ENCODE measurements at places on chromosomes 4 and X.
A peak's percentile ranks its signal among the peaks of the same experiment; 100 is the strongest.

GRCh38 chr4:71713611-71714203 is 70.2 kb downstream of the GC start:
- DNase-seq = peak; percentile 43

DNA sequence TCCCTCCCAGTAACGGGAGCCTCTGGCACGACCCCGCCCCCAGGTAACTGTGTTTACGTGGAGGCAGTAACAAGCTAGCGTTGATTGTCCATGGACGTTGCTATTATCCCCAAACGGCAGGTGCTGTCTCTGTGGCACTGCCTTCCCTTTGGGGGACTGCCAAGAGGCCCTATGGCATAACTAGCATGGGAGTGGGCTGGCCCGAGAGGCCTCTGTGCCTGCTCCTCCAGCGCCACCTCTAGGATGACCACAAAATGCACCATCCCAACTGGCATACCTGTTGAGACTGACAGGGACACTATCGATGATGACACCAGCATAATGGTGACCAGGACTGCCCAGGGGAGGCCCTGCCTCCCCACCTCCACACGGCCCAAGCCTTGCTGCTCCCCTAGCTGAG is 1.5 kb downstream of the SRPK3 start:
- DNase-seq = peak; percentile 98

- DNase-seq = peak; percentile 56
These were observed 443.9 kb downstream of the KLHL4 start for GRCh38 chrX:87961471-87961870.

DNA sequence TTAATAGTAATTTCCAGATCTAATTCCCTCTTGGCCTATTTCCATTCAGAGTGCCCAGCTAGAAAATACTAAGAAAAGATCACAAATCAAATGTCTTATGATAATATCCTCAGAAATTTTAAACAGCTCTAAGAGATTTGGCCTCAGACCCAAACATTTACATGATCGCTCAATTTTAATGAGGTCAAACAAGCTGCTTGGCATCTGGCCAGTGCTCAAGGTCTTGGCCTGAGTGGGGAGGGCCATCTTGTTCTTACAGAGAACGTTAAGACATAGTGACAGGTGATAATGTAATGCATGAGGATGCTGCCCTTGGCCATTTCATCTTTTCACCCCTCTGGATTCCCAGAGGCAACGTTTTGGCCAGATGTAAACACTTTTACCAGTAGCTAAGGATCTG is 159.2 kb upstream of the SLC7A11 start:
- DNase-seq = peak; percentile 48

DNA sequence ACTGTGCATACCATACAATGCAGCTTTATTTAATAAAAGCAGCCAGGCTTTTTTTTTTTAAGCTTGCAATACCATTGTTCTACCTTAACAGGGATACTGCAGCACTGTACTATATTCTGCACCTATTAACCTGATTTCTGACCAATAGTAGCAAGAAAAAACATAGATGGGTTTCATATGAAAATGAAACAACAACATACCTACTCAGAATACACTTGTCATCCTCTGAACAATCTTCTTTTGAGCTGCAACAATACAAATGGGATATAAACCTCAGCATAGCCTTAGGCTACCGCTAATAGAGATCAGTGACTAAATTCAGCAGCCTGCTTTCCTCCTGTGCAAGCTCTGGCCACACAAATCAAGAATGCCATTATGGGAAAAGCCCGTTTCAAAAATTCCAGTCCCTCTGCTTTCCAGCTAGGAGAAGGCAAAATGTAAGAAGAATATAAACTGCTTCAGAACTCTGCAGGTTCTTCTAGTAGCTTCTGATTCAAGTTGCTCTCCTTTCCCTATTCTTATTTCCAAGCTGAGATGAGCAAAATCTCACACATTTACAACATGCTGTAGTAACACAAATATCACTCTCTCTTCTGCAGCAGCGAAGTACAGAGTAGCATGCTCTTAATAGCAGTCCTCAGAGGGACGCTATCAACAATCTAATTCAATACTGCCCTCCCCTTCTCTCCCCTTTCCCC is 143.4 kb downstream of the KLHL13 start:
- DNase-seq = no peak

DNA sequence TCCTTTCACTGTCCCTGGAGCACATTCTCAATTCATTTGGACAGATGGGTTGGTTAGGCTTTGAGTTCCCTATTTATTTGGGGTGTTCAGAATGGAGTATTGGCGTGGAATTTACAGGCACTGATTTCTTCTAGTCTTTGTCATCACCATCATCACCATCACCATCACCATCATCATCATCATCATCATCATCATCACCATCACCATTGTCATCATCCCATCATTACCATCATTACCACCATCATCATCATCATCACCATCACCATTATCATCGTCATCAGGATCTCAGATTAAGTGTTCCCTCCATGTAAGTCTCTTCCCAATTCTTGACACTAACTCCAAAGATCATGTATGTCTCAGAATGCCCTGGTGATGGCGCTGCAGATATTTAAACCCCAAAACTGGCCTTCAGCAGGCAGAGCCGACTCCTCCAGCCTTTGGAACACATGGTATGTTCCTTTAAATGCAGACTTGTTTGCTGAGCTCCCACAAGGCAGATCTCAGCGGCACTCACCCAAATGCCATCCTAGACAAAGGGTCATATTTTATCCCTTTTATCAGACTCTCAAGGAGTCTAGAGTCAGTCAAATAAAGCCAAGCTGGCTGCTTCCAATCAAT is 19.8 kb upstream of the FAM9A start:
- no peak for DNase-seq

GRCh38 chrX:136162827-136163570 is 15.7 kb downstream of the FHL1 start:
- DNase-seq = no peak

DNA sequence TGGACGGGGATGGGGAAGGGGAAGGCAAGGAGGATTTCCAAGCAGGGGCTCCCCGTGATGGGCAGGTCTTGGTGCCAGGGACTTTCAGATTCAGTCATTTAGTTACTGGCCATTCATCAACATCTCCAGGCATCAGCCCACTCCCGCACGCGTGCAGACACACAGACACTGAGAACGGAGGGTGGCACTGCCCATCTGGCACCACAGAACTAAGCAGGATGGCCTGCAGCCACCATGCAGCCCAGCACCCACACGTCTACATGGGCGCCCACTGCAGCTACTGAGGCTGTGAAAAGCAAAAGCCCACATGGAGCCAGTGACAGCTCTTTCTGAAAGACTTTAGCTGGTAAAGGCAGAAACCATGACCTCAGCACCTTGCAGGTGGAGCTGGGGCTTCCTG is 176.1 kb upstream of the PSAPL1 start:
- DNase-seq = no peak

- no peak for DNase-seq
These were observed 39.0 kb upstream of the HGFAC start for GRCh38 chr4:3402491-3403347.

DNA sequence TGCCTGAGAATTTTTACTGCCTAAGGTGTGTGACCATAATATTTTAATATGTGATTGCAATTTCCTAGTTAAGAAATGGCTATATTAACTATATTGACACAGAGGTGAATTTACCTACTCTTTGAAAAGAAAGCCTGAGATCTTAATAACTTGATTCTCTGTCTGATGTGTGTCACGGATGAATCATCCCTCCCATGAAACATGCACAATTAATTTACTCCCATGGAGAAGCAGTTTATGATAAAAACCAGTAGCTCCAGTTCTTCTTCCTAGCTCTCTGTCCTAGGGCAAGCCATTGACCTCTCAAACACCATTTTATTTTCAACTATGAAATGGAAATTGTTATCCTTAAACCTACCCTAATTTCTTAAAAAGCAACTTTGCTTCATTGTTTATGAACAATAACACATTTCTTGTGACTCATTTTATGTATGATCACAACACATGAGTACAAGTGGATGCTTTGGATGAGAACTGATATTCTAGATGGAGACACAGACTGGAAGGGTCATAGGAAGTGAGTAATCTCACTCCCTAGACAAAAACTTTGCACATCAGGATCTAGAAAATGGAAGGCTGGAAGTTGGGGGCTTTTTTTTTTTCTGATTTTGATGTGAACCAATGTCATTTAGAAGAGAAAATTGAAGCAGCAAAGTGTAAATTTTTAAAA is 438.3 kb downstream of the GPAT3 start:
- no peak for DNase-seq

GRCh38 chr4:165369522-165369921 is 9.3 kb upstream of the CPE start:
- DNase-seq = no peak

- DNase-seq = no peak
These were observed 109.0 kb upstream of the DDIT4L start for GRCh38 chr4:100299046-100299840.
